ENCODE measurements at places on chromosomes 6 and 20.

DNA sequence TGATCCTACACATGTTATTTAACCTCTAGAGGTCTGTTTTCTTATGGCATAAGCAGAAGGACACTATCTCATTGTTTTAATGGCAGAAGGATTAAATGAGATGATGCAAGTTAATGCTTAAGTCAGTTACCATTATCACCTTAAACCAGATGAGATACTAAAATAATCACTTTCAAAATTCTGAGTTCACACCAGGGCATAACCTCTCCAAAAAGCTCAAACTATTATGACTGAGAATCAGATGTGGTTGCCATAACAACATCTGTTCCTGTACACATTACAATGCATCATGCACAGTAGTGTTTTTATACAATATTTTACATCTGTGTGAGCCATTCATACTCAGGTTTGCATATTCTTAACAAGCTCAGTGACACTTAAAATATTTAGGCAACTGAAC lies 10.2 kb downstream of the ADNP start:
- no peak for DNase-seq

DNA sequence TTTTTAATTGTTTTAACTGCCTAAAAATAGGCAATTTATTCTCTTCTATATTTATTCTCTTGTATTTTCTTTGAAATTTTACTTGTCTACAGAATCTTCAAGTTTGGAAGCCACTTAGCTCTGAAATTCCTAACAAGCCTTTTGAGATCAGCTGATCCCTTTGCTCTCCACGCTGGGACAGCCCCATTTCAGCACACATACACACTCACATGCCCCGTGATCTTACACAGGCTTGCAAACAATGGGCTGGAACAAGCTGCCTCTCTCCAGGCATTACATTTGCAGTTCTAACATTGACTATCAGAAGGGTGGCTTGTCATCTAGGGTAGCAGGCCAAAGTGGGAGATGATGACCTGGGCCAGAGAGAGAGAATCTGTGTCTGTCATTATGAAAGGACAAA lies 62.1 kb upstream of the RAB32 start:
- no peak for DNase-seq

GRCh38 chr20:14470977-14471661 lies 133.7 kb upstream of the FLRT3 start:
- DNase-seq, result no peak

DNA sequence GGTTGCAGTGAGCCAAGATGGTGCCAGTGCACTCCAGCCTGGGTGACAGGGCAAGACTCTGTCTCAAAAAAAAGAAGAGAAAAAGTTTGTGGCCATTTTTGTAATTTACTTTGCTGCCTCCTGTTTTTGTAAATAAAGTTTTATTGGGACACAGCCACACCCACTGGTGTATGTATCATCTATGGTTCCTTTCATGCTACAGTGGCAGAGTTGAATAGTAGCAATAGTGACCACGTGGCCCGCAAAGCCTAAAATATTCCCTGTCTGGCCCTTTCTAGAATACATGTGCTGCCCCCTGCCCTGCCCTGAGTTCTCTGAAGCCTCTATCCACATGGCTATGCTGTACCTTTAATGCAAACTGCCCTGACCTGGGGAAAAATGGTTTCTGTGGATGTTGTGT lies 75.3 kb upstream of the ZNF133 start:
- no peak for DNase-seq

GRCh38 chr20:32359633-32360332 lies 1.7 kb downstream of the ASXL1 start:
- DNase-seq, result no peak
